ENCODE measurements at places on chromosomes 2 and 18.

GRCh38 chr2:19461504-19462255 lies 103.3 kb upstream of the OSR1 start:
- DNase-seq = no peak

DNA sequence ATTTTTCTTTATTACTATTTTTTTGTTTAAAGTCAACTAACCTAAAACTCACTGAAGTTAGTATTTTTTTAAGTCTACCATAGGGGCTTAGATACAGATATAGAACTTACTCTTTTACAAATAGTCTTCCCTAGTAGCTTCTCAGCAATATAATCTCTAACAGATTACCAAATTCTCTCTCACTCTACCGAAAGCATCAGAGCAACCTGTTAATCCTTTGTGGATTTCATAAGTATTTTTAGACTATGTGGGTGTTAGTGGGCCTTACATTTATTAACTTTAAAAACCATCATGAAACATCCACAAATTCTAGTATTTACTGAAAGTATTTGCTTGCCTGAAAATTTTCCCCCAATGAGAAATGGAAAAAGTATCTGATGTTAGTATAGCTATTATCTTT lies 84.6 kb upstream of the TFPI start:
- DNase-seq = no peak

DNA sequence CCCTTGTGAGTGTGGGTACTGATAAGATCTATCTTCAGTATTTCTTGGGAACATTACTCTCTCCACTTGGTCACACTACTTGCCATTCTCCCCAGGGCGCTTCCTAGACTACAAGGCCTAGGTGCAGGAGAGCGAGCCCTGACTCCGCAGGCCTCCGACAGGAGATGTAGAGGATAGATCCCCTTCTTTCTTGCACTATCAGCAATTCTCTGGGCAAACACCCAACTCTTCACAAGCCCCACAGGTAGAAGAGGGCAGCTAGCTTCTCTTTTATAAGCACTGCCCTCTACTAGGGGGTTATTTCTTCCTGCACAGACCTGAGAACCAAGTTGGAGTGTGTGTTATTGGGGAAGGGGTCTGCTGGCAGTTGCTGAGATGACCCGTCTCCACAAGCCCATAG lies 10.7 kb upstream of the RMDN2 start:
- DNase-seq = no peak

DNA sequence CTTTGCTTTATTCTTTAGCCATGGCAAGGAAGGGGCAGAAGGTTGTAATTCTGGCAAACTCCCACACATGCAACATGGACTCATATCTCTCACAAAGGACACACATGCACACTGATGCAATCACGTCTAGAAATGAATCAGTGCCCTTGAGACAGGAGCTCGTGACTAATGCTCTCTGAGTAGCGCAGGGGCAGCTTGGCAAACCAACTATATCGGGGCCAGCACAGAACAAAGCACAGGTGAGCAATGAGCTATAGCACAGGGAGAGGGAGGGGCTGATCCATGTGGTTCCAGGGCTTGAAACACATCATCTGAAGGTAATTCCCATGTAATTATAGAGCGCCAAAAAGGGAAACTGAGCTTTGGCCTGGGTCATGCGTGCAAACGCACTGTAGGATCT lies 165.2 kb upstream of the KLF7 start:
- DNase-seq = no peak

GRCh38 chr18:42475157-42475556 lies 520.1 kb downstream of the PIK3C3 start:
- no peak for DNase-seq

- no peak for DNase-seq
Observed at GRCh38 chr2:64586883-64587481, 62.9 kb downstream of the AFTPH start.

- DNase-seq = no peak
Observed at GRCh38 chr2:29063646-29064345, 10.5 kb downstream of the PCARE start.

DNA sequence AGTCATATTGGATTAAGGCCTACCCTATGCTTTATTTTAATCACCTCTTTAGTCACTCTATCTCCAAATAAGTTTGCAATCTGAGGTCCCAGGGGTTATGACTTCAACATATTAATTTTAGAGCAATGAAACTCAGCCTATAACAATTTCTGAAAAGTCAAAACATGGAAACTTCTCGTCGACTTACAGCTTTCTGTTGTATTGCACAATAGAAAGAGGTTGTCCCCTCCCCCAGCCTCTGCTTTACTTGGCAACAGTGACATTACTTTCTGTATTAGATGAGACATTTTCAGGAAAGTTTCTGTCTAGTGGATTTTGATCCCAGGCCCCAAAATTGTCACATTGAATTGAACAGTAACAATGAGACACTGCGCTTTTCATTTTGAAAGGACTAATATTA lies 326.4 kb downstream of the THSD7B start:
- no peak for DNase-seq

DNA sequence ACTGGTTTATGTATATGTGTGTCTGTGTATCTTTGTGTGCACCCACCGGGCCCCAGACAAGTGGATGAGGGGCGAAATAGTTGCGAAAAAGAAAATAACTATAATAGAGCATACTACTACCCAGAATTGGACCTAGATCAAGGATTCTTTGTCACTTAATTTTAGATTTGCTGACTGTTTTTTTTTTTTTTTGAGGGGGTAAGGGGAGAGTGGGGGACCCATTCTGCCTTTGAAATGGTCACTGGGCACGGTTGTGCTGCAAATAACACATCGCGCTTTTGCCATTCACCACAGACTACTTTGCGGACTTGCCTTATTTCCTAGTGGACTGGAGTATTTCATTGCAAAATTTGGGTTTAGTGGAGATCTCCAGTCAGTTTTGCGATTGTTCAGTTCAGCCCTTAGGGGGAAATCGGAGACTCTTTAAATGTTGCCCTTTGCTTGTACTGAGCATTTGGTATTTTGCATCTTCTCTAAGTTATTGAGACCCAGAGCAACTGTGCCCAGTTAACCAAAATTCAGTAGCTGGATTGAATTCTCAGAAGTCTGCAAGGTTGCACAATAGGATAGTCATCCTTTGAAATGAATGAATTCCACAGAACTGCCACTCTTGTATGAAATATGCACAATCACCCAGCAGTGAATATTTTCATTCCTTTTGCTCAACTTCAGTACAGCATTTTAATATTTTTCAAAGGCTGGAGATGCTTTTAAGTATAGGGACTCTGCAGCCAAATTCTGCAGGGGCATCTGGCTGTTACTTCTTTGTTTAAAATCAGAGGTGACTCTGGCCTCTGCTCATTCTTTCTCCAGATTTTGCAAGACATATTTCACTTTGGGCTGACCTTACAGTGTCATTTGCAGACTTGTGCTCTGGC lies 2.9 kb downstream of the TRIB2 start:
- DNase-seq = no peak

- no peak for DNase-seq
Observed at GRCh38 chr2:236661762-236662110, 92.1 kb downstream of the ACKR3 start.

- DNase-seq = no peak
Observed at GRCh38 chr2:150532879-150533278, 45.4 kb upstream of the RND3 start.

DNA sequence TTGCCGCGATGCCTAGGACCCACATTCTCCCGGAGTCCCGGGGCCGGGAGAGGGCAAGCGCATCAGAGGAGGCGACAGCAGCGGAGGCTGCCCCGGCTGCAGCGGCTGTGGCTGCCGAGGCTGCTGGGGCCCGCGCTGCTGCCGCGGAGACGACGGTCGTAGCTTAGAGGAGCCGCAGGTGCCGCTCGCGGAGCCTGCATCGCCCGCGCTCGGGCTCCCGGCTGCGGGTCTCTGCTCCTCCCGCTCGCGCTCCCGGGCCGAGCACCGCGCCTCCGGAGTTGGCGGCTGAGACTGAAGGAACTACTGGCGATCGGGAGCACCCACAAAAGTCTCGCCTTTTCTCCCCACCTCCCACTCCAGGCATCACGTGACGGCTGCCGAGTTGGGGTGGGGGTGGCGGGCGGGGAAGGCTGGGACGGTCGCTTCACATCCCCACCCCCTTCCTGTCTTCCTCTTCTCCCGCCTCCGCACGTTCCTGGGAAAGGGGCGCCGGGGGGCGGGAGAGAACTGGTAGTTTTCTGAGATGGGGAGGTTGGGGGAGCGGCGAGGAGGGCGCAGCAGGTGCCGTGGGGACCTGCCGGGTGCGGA lies at the start of gene LYPD1:
Gene LYPD1, minus strand, starts transcription at position 298 of the 588 bp plus-strand sequence. Its CDS starts 273 bp downstream, at position 25.
- DNase-seq = no peak

- no peak for DNase-seq
Observed at GRCh38 chr18:13245481-13246000, 27.0 kb downstream of the LDLRAD4 start.

GRCh38 chr18:44609181-44609941 lies 71.3 kb upstream of the SETBP1 start:
- no peak for DNase-seq

DNA sequence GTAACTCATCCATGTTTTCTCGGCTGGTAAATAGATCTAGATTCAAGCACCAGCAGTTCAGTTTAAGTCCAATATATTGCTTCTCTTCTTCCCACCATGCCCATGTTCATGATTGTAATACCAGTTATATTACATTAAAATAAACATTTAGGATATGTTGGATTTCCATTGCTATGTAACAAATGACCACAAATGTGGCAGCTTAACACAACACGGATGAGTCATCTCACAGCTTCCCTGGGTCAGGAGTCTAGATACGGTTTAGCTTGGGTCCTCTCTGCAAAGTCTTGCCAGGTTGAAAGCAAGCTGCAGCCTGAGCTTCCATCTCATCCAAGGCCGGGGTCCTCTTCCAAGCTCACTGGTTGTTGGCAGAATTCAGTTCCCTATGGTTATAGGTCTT lies 39.4 kb upstream of the SMAD2 start:
- no peak for DNase-seq

DNA sequence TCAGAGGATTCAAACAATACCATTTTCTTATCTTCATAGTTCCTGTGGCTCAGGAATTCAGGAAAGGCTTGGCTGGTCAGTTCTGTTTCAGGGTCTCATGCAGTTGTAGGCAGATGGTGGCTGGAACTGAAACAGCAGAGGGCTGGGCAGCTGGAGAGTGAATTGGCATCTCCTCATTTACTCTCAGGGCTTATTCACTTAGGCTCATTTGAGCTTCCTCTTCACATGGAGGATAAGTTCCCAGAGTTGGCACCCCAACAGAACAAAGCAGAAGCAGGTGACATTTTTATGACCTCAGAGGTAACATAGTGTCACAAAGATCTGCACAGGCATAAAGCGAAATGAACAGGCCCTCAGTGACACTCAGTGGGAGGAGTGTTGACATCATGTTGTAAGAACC lies 66.1 kb downstream of the RBBP8 start:
- no peak for DNase-seq

DNA sequence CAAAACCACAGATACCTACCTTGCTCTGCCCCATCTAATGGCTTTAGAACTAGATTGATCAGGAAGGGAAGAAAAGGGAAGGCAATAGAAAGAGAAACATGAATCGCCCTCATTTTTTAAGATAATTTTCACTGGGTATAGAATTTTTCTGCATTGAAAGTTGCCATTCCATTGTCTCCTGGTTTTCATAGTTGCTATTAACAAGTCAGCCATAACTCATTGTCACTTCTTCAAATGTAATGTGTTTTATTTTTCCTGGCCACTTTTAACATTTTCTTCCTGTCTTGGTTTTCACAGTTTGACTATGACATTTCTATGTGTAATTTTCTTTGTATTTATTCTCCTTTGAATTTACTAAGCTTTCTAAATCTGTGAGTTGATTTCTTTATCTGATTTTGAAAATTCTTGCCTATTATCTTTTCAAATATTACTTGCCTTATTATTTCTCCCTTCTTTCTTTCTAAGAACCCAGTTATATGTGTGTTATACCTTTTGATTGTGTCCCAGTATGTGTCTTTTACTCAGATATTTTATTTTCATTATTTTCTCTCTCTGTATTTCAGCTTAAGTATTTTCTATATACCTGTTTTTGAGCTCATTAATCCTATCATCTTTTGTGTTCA lies 85.5 kb upstream of the GLI2 start:
- DNase-seq = no peak

GRCh38 chr2:55805686-55806085 lies 112.0 kb upstream of the PNPT1 start:
- no peak for DNase-seq

- no peak for DNase-seq
Observed at GRCh38 chr2:200650195-200650594, 64.4 kb downstream of the AOX1 start.

DNA sequence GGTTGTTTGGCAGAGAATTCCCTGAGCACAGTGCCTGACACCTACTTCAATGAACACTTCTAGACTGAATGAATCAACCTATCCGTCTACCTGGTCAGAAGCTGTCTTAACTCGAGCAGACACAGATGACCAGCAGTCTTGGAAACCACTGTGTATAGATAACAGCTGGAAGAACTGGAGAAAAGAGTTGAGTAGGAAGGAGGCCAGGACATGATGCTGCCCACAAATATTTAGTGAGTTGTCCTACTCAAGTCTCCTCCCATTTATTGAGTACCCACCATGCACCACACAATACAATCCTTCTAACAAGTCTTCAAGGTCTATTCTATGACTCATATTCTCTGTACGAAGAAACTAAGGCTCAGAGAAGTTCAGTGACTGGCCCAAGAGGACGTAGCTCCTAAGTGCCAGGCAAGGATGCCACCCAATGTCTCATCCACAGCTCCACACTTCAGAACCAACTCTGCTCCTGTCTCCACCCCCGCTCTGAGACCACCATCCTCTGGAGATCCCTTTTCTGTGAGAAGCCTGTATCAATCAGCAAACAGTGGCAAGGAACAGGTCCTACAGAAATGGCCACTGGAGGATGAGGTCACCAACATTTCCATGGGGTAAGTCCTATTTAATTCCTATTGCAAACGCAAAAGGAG lies 62.2 kb downstream of the GALNT14 start:
- no peak for DNase-seq

- DNase-seq = no peak
Observed at GRCh38 chr18:21330122-21330701, 88.2 kb downstream of the GREB1L start.

GRCh38 chr2:7452110-7452876 lies 535.1 kb downstream of the RNF144A start:
- DNase-seq = no peak

DNA sequence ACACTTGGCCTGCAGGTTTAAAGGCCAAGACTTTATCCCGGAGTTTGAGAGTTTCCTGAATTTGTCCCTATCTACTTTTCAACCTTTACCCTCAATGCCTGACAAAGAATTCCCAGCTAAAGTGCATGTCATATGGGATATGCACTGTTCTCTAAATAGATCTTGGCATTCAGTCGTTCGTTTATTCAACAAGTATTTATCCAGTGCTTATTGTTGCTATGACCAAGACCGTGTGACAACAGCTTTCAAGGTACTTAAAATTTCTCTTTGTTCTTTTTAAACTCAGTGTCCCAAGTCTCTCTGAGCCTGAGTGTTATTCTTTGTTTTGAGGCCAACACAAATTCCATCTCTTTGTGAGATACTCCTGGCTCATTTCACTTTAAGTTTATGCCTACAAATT lies 133.4 kb downstream of the RGPD3 start:
- no peak for DNase-seq

- no peak for DNase-seq
Observed at GRCh38 chr2:178194600-178195389, 483 bp downstream of the OSBPL6 start.

Measured in stimulated activated CD8-positive, alpha-beta memory T cell treated with anti-CD3 and anti-CD28 coated beads, Interleukin-12 subunit alpha, Interleukin-12 subunit beta, amount 100 ng/mL, for 4 hours (primary cell).